Amniotic epithelial cell (primary cell): ENCODE measurements at places on chromosomes 12 and 14.

DNA sequence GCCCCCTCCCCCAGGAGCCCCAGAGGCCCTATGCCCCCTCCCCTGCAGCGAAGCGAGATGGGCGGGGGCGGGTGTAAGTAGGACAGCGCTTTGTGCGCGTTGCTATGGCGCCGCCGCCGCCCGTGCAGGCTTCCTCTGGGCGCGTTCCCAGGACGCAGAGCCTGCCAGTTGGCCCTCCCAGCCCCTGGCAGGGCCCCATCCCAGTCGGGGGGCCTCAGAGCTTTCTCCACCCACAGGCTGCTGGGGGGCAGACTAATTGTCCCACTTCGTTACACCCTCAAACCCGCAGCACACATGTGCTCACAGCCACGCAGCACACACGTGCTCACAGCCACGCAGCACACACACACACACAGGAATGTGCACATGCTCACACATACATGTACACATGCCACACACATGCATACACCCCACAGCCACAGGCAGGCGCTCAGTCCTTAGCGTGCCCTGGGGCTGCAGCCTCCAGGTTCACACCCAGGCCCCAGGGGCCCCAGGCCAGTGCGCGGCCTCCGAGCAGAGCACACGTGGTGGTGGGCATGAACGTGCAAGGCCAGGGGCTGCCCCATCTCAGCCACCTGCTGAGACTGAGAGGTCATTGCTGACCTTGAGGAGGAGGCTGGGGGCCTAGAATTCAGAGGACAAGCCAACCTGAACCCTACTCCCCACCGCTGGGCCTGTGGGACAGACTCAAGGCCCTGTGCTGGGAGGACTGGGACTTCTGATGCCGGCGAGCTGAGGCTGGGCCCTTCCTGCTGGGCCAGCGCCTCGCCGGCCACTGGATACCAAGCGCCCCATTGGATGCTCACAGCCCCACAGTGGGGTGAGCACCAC is 15.6 kb downstream of the TRMT61A start:
- DNase-seq: no peak

DNA sequence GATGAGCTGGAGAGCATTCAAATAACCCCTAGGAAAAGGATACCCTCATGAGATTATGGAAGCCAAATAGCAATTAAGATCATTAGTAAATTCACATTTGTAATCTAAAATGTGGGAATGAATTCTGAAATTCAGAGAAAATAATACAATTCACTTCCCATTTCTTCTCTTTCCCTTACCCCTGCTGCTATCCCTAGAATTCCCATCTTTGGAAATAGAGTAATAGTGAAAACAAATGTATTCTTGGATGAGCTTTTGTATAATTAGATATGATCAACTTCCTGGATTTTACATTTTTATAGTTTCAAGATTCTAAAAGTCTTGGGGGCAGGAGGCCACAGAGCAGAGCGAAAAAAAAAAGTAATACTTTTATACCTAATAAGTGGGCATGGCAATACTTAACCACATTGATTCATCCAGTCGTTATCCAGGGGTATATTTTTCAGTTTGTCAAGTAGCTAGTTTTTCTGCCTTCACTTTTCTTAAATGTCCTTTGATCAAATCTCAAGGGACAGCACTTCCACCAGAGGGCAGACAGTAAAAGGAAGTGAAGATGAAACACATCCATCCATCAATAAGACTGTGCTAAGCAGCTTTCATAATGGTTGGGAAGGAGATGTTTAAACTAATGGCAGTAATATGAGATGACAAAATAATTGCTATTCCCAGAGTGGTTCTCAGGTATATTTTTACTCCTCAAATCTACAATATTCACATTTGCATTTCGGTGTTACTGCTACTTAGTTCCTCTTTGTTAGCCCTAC is 401.3 kb downstream of the DIO2 start:
- DNase-seq: no peak

DNA sequence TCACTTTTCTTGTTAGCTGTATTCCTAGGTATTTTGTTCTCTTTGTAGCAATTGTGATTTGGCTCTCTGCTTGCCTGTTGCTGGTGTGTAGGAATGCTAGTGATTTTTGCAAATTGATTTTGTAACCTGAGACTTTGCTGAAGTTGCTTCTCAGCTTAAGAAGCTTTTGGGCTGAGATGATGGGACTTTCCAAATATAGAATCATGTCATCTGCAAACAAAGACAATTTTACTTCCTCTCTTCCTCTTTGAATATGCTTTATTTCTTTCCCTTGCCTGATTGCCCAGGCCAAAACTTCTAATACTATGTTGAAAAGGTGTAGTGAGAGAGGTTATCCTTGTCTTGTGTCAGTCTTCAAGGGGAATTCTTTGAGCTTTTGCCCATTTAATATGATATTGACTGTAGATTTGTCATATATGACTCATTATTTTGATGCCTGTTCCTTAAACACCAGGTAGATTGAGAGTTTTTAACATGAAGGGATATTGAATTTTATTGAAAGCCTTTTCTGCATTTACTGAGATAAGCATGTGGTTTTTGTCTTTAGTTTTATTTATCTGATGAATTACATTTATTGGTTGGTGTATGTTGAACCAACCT is 26.7 kb downstream of the CLECL1 start:
- no peak for DNase-seq

- DNase-seq: peak; percentile 46
Observed at GRCh38 chr12:71780237-71780822, 25.7 kb downstream of the RAB21 start.

DNA sequence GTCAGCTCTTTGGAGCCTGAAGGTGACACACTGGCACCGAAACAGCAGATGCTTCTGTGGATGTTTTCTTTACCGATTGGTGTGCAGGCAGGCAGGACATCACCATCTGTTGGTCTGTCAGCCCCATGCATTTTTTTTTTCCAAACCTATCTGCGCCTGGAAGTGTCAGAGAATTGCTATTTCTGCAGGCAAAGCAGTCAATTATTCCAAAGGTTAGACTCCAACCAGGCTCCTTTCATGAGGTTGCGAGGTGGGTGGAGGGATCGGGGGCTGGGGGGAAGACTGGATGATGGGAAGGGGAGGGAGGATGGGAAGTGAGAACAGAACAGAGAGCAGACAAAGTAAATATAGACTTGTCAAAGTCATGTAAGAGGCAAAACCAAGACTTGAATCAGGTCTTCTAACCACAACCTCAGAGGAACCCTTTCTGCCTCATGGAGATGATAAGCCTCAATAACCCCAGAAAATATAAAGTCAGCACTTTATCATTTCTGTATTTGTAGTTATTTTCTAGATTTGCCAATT is 117.7 kb downstream of the OTOGL start:
- no peak for DNase-seq

- no peak for DNase-seq
Observed at GRCh38 chr14:68263563-68264259, 444.1 kb downstream of the RAD51B start.

- peak; percentile 59 for DNase-seq
Observed at GRCh38 chr14:50619569-50620141, 48.5 kb downstream of the SAV1 start.

GRCh38 chr14:29587761-29588470 is 339.7 kb downstream of the PRKD1 start:
- peak; percentile 43 for DNase-seq

DNA sequence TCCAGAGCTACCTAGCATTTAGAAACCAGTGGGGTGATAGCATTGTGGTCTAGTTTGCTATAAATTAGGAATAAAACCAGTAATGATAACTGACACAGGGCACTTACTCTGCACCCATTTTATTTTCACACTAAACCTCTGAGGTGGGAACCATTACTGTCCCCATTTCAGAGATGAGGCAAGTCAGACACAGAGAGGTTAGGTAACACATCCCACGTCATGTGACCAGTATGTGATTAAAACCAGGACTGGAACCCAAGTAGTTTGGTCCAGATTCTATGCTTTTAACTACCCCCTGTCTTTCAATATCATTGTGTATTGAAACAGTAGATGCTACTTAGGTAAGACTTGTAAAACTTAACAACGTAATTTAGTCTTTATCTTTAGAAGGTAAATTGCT is 110.2 kb downstream of the PLXNC1 start:
- no peak for DNase-seq

DNA sequence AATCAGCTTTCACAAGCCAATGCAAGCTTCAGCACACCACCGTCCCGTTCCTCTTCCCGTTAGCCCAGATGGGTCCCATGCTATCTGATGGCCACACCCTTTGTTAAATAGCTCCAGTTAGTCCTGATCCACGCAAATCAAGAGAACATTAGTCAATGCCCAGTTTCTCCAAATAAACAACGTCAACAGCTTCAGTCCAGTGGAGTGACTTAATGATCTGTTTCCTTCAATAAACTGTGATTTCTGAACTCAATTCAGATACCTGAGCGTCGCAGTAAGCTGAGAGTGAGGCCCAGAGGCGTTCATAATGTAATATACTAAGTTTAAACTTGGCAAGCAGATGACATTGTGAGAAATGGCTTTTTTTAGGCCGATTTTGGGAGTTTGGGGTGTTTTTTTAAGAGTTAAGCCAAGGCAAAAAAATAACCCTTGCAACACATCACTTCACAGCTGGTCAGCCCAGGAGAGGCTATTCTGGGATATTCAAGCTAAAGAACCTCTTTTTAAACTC is 112.3 kb downstream of the ZFP36L1 start:
- no peak for DNase-seq

DNA sequence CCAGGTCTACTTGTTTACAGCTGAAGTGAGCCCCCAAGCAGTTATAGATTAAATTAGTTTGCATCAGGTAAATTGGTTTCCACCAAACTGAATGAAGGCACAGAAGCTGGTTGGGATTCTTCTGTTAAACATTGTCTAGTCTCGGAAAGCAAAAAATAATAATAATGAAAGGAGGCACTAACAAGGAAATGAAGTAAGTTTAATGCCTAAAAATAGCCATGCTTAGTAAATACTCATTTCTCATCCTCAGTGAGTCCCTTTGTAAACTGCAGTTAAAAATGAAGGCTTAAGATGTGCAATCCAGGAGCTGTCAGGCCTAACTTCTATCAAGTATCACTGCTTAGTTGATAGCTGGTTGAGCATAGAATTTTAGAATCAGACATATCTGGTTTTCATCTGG is 113.5 kb downstream of the BTG1 start:
- DNase-seq: peak; percentile 9

- DNase-seq: no peak
Observed at GRCh38 chr12:101828463-101829196, 2.1 kb downstream of the GNPTAB start.

DNA sequence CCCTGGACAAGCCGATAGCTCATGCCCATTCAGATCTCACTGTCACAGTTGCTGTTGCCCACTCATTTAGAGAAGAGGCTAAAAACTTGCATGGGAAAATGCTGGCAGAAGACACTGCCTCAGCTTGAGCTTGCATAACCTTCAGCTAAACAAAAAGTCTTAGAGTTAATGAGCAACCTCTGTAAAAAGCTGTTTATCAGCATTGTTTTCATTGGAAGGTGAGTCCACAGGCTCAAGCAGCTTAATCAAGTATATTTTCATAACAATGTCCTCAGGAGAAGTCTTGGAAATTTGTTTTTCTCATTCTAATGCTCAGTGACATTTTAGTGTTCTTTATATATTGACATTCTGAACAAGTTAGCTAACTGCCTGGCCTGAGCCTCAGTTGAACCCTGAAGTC is 872.9 kb downstream of the TMTC2 start:
- no peak for DNase-seq

GRCh38 chr12:28409892-28410291 is 219.6 kb downstream of the CCDC91 start:
- DNase-seq: peak; percentile 72

DNA sequence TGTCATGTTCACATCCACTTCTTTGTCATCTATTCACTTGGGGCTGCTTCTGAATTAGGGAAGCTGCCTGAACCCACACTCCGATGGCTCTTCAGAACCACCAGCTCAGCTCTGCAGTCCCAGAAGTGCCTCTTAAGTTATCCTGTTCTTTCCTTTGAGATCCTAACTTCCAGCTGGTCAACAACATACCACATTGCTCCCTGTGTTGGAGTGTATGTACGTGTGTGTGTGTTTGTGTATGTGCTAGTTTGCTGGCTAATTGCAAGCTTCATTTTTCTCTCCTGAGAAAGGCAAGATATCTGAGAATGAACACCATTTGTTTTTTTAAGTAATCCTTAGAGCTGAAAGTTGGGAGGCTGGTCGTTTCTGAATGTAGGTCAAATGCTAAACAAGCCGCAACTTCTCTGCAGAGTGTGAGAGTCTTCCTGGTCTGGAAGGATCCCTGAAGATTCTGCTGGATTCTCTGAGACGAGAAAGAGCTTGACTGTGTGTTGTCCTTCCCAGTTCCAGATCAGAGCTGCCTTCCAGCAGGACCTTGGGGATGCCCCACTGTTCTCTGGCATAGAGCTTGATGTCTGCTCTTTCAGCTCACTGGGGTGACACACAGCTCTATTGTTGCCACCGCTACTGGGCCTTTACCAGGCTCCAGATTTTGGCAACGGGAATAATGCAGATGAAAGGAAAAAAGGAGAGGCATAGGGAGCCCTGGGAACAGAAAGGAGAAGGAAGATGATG is 839 bp downstream of the GSG1 start:
- peak; percentile 87 for DNase-seq

GRCh38 chr12:95553197-95553943 is 2.1 kb upstream of the USP44 start:
- no peak for DNase-seq

DNA sequence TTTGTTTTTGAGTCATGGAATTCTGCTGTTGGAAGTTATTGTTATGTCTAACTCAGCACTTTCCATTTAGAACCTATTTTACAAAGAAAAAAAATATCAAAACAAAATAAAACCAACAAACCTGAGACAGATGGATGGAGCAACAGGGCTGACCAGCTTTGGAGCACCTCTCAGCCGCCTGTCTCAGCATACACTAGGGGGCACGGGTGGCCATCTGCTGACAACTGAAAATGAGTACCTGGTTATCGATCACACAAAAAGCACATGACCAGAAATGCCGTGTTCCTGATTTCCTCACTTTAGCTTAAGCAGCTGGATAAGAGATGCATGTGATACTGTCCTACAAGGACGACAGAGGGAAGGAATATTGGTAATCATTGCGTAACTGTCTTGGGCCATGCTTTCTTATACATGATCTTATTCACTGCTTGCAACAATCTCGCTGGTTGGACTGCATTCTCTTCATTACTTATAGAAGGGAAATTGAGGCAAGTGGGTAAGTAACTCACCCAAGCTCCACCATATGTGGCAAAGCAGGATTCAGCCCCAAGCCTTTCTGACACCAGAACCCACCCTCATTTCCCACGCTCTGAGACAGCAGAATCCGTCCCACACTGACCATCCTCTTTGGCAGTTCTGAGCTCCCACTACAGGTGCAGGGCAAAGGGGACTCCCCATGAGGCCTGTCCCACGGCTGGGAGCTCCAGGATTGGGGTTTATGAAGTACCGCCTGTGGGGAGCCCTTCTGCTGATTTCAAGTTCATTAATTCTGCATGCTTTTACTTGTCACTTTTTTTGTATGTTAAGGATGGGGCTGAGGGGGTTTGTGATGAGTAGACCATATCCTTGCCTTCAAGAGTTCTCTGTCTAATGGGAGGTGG is 43.5 kb downstream of the C14orf132 start:
- no peak for DNase-seq

- peak; percentile 78 for DNase-seq
Observed at GRCh38 chr14:86003998-86004397, 474.1 kb downstream of the FLRT2 start.

GRCh38 chr12:115697340-115697739 is 580.2 kb downstream of the MED13L start:
- peak; percentile 8 for DNase-seq
